Activated T-cell treated with anti-CD3 and anti-CD28 coated beads, Interleukin-2, amount 50 U/mL, for 48 hours (primary cell): ENCODE measurements at places on chromosomes 11 and 22.
A peak's percentile ranks its signal among the peaks of the same experiment; 100 is the strongest.

- no peak for DNase-seq
These were observed 13.7 kb downstream of the ELF5 start for GRCh38 chr11:34499719-34500500.

DNA sequence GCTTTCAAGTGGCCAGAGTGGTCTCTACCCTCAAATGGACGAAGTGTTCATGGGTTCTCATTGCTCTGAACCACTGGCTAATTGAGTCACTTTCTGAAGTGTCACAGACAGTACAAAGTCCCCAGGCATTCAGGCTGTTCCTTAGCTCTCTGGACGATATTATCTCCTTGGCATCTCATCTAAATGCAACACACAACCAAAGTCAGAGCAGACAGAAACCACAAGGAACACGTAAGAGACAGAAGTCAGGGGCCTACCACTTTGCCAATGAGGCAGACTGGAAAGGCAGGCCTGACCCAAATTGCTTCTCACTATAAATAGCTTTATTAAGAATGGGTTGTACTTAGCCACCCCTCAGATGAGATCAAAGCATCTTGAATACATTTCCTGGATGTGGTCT lies 29.0 kb upstream of the LDLRAD3 start:
- DNase-seq: no peak

DNA sequence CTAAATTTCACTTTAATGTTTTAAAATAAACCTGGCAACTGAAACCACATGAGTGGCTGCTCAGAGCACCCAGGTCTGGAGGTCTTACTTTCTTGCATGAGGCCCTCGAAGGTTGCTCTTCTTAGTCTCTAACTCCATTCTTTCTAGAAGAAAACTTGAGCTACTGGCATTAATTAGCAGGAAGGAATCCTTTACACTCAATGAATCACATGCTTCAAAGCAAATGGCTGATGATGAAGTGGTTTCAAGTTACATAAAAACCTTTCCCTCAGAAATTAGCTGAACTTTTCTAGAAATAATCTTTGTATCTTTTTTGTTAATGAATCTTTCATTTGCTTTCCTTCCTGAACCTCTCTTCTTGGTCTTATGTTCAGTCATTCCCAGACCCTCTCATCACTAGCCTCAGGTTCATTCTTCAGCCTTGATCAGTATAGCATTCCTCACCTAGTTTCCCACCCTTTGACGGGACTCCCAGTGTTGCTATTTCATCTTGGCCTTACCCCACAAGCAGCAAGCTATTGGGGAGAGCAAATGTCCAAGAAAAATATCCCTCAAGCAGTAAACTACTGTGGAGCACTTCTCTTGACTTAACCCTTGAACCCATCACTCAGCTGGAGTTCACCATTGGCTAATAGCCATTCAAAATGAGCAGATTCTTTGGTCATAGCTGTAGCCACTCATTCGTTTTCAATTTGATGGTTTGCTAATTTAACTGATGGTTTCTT lies 75.1 kb downstream of the INSC start:
- no peak for DNase-seq

GRCh38 chr11:119167933-119168332 lies 592 bp upstream of the NLRX1 start:
- no peak for DNase-seq

DNA sequence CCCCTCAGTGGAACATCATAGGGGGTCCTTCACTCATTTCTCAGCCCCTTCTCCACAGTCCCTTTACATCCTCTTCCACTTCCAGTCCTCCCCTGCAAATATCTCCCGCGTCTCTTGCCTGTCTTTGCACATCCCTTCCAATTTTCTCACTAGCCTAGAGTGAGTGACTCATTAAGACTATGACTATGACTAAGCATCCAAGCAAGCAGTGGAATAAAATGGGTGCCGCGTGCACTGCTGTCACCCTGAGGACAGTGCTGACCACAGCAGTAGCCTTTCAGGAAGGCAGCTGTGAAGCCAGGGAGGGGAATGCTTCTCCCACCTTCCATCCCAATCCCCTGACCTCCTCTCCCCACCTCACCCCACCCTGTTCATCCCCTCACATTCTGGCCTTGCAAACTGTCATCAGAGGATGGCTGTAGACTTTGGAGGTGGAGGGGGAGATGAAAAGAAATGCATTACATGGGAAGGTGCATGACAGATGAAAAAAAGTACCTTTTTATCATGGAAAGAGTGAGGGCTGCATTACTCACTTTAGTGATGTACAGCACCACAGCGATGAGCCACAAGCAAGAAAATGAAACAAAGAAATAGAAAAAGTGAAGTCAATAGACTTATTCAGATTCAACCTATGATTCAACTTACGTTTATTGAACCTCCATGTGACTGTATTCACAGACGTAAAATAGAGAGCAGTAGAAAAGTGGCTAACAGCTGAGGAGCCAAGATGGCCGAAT lies 948.2 kb downstream of the NTM start:
- peak; percentile 15 for DNase-seq

- no peak for DNase-seq
These were observed 151.6 kb upstream of the TENM4 start for GRCh38 chr11:79592406-79592805.

- peak; percentile 38 for DNase-seq
These were observed 8.6 kb downstream of the PLA2G6 start for GRCh38 chr22:38172832-38173640.

- DNase-seq: no peak
These were observed 138.1 kb upstream of the E2F8 start for GRCh38 chr11:19378814-19379213.

DNA sequence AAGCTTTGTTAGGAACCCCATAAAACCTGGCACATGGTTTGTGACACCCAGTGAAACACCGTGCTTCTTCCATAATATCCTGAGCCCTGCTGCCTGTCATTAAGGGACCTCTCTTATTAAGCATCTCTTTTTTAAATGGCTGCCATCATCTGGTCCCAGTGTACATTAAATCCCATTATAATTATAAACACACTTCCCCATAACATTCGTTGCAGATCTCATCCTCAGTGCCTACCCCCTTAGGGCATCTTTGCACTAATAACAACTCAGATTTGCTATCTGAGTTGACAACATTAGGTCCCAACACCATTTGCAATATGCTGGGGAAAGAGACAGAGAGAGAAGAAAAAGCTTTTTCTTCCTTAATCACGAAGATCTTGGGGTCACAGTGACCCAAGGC lies 4.7 kb upstream of the ZBTB16 start:
- DNase-seq: no peak

GRCh38 chr11:69438286-69438920 lies 43.1 kb upstream of the LINC01488 start:
- DNase-seq: no peak

DNA sequence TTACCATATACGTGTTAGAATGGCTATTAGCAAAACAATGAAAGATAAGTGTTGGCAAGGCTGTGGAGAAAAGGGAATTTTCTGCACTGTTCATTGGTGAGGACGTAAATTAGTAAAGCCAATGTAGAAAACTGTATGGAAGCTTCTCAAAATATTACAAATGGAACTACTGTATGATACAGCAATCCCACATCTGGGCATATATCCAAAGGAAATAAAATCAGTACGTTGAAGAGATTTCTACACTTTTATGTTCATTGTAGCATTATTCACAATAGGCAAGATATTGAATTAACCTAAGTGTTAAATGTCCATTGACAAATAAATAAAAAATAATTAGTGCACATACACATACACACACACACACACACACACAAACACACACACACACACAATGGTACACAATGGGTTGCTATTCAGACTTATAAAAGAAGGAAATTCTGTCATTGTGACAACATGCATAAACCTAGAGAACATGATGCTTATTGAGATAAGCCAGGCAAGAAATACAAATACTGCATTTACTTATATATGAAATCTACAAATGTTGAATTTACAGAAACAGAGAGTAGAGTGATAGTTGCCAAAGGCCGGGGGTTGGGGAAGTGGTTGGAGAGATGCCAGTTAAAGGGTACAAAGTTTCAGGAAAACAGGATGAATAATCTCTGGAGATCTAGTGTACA lies 565.8 kb upstream of the LRRC4C start:
- no peak for DNase-seq

- peak; percentile 24 for DNase-seq
These were observed 13.5 kb downstream of the MS4A6A start for GRCh38 chr11:60169264-60169915.

GRCh38 chr11:19592842-19593241 lies 119.8 kb upstream of the NAV2 start:
- DNase-seq: no peak

DNA sequence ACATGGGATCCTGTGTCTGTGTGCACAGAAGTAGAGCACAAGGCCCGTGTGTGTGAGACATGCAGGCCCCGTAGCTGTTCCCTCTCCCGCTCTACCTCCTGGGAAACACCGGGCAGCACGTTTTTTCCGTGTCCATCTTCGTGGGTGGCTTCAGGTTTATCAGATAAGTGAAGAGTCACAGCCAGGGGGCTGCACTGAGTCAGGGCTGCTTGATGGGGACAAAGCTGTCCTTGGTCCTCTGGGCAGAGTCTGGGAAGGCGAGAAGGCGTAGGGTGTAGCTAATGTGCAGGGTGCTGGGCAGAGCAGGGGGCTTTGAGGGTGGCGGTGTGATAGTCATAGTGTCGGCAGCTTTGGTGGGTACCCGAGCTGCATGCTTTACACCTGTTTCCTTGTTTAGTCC lies 23.7 kb downstream of the INCENP start:
- peak; percentile 3 for DNase-seq

GRCh38 chr11:57249384-57250319 lies 12.6 kb upstream of the APLNR start:
- DNase-seq: peak; percentile 65

DNA sequence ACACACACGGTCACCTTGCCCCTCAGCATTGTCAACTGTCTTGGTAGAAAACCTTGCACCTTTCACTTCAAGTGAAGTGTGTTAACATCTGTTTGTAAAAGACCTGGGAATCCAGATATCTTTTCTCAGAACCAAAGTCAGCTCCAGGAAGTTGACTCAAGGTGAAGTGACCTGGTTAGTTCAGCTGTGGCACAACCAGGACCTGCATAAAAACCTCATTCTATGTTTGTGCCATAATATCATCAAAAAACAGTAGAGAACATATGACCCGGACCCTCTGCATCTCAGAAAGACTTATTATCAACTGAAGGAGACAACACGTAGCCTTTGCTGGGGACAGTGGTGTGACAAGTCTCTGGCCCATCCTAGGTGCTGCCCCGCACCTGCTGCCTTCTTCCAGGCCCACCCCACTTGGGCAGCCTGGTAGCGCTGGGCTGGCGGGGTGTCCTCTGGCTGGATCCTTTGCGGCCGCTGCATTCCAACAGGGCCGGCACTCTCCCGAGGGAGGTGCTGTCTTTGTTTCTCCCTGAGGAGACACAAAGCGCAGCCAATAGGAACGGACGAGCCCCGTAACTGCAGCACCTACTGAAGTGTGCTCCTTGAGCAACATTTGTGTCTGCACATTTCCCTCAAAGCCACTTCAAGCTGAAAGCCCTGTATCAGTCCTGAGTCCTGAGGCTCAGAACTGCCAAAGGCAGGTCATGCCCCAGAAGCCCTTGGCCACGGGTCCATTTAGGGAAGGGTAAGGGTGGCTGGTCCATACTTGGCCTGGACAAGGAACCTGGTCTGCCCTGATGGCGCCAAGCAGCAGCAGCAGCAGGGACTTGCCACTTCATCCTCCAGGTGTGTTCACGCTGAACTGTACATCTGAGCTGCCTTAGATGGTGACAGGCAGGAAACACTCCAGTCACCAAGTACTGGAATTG lies 25.2 kb downstream of the LRRC74B start:
- DNase-seq: no peak

GRCh38 chr11:64858467-64859263 lies 14.2 kb upstream of the CDC42BPG start:
- DNase-seq: peak; percentile 79

GRCh38 chr11:96311120-96311568 lies 31.9 kb downstream of the MAML2 start:
- no peak for DNase-seq

- DNase-seq: no peak
These were observed 942.3 kb downstream of the NTM start for GRCh38 chr11:132312701-132313111.

DNA sequence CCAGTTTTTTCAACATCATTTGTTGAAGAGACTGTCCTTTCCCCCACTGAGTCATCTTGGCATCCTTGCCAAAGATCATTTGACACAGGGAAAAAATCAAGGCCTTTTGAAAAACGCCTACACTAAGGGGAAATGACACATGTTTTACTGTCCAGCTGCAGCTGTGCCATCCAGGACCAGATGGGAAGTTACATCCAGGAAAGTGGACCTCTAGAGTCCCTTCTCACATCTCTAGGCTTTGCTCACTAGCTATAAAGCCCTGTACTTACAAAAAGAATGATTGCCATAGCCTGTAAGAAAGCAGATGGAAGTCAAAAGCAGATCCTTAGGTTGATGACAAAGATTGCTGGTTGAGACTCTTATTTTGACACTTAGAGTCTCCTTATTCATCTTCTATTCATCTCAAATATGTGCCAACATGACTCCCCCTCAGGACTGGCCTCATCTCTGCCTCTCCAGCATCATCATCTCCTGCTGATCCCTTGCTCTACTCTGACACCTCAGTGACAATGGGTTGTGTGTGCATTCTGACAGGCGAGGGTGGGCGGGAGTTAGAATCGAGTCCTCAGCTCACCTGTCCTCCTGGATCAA lies 22.8 kb downstream of the OSBP2 start:
- peak; percentile 27 for DNase-seq

GRCh38 chr22:34973926-34974325 lies 92.0 kb upstream of the ISX start:
- DNase-seq: no peak

DNA sequence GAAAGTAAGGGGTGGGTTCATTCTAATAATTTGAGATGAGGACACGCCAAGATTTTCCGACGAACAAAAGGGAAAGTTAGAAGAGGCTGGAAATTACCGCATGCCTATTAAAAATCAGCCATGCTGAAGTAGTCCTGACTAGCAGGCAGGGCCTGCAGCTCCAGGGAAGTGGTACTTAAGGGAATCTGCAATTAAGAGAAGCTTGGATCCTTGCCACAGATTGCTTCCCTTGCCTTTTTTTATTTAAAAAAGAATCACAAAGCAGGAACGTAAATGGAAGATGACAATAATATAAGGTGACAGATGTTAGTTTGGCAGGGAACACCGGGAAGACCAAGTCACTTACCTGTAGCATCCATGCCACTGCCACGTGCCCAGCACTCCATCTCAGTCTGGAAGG lies 359.3 kb downstream of the CADM1 start:
- DNase-seq: no peak

- DNase-seq: no peak
These were observed 14.6 kb downstream of the PPME1 start for GRCh38 chr11:74185695-74186094.
